ENCODE measurements at places on chromosomes 3 and 15. TPM values are rescaled to one million over a fixed set of nuclear protein-coding genes. Genes with fewer than 3 reads are reported as not detected.

LTF gene
- total RNA-seq: 60.7 TPM

DNA sequence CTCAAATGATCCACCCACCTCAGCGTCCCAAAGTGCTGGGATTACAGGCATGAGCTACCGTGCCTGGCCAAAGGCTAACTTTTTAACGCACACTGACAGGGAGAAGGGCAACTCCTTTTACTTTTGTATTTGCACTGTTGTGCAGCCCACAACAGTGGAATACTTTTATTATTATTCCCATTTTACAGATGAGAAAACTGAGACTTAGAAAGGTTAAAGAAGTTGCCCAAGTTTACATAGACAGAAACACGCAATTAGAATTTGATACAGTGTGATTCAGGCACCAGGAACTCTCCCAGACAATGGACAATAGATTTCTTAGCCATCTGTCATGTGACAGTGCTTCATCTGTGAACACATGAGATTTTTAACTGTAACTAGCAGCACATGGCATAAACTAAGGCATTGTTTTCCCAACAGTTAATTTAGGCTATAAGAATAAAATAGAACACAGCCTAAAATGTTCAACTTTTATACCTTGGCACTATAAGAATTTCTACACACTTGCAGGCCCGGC, 18.8 kb downstream of the STAG1 start:
- DNase-seq: no peak

- DNase-seq: no peak
Observed at GRCh38 chr3:184553385-184553784, 8.2 kb upstream of the EPHB3 start.

- no peak for DNase-seq
Observed at GRCh38 chr3:186093271-186093900, 15.5 kb downstream of the ETV5 start.

STAB1 gene
- total RNA-seq: 42.4 TPM

FANCD2 gene
- 15.0 TPM for total RNA-seq
